ENCODE measurements at places on chromosomes 4 and X.
A peak's percentile ranks its signal among the peaks of the same experiment; 100 is the strongest.

- DNase-seq: peak; percentile 44
Observed at GRCh38 chrX:116436358-116436816, at the start of gene SLC6A14. TSS of gene SLC6A14 (plus strand) at chrX:116436606. CDS start at chrX:116436710, 104 bp downstream.

DNA sequence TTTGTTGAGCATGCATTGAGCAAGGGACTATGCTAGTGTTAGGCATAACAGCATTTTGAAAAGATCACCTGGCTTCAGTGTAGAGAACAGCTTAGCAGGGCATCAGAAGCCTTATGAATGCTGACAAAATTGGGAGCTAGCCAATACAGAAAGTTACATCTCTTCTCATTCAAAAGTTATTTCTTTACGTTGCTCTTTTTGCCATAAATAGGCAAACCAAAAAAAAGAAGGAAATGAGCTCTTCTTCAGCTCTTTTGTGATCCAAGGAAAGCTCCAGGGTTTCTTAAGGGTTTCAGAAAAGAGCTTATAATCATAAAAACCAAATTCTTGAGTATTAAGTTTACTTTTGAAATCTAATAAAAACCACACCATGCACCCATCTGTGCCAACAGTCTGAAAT is 35.2 kb upstream of the LNX1 start:
- DNase-seq: no peak

DNA sequence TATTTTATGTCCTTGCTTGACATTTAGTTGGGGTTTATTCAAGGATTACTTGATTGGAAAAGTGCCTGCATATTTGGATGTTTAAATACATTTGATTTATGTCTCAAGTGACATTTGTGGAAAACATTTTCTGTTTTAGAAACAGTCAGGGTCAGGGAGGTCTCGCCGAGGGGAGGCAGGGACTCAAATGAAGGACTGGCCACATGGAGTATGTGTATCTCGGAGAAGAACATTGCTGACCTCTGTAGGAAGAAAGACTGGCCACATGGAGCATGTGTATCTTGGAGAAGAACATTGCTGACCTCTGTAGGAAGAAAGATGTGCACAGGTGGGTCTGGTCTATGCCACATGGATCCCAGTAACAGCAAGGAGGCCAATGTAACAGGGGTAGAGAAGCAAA is 233.6 kb downstream of the TRIML1 start:
- no peak for DNase-seq

DNA sequence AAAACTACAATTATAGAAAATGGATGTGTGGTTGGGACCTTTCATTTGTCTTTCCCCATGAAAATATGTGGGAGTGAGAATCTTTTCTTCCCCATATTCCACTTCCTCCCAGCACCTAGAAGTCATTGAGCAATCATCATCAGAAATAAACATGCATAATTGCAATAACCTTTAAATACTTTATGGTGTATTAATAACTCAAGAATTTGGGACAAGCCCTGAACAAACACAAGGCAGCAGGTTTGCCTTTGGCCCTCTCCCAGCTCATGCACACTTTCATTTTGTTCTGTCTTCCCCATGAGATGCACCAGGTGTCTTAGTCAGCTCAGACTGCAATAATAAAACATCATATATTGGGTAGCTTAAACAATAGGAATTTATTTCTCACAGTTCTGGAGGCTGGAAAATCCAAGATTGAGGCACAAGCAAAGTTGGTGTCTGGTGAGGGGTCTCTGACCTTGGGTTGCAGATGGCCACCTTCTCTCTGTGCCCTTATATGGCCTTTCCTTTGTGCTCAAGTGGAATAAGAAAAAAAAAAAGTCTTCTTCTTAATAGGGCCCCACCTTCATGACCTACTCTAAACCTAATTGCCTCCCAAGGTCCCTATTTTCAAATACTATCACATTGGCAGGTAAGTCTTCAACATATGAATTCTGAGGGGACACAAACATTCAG is 34.7 kb upstream of the TMEM184C start:
- no peak for DNase-seq

DNA sequence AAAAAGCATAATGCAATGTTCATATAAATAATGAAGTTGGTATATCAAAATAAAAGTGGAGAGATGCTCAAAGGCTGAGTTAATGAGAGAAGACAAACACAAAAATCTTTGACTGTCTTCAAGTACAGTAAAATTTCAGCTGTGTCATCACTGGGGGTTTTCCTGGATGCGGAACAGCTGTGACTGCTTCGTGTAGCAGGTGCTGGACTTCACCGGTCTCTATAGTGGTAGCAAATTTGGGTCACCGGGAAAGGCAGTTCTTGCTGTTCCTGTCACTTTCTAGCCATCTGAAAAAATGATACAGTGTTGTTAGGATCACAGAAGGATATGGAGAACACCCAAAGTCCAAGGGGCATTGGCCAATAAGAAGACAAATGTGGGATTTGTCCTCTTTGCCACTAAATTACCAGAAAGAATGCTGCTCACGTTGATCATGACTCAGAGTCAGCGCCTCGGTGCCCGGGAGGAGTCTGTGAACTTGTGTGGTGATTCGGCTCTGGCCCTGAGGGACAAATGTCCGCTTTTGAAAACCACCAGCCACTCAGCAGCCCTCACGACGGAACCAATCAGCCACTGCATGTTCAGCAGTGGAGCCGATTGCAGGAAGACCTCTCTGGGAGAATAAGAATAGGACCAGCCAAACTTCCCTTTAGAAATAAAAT is 230.1 kb upstream of the FAT1 start:
- DNase-seq: no peak
